CD4-positive, alpha-beta T cell treated with Interleukin-17A for 1 hour (primary cell): ENCODE measurements at places on chromosomes 3 and 15.

DNA sequence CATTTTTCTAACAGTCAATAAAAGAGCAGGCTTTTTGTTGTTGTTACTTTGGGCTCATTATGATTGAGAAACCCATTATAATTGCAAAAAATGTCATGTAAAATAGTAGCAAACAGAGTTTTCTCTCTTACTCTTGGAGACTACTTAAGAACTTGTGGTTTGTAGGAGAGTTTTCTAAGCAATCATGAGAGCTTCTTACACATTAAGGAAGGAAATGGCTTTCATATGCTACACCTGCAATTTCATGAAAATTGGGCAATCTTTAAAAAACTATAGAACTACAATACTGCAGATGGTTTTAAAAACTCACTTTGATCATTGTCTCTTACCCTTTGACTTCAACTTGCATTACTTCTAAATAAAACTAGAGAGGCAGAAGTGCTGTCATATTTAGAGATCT, 701.8 kb downstream of the ZPLD1 start:
- DNase-seq, result no peak

- DNase-seq, result no peak
These were observed 13.3 kb upstream of the TM4SF1 start for GRCh38 chr3:149390772-149391212.

- peak; percentile 58 for DNase-seq
These were observed 7.7 kb downstream of the BCL6 start for GRCh38 chr3:187737368-187738070.

- DNase-seq, result no peak
These were observed 11.2 kb upstream of the ALCAM start for GRCh38 chr3:105355408-105356061.

- DNase-seq, result no peak
These were observed 138.4 kb upstream of the NAALADL2 start for GRCh38 chr3:174720717-174721116.

DNA sequence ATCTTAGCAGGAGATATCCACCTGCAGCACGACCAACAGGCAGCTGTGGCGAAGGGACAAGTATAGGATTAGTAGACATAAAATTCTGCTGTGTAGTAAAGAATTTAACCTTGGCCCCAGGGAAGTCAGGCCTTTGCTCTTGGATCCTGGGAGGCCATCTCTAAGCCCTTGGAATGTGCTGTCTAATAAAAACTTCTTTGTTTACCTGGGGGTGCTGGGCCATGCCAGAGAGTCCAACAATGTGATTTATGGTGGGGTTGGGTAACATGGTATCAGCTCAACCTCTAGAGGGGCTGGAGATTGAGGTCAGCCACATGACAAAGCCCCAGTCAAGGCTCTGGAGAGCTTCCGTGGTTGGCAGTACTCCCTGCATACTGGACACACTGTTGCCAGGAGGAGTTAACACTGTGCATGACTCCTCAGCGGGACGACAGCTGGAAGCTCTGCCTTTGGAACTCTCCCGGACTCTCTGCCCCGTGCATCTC, 52.4 kb downstream of the HEG1 start:
- no peak for DNase-seq

- no peak for DNase-seq
These were observed 73.1 kb downstream of the WDR76 start for GRCh38 chr15:43899928-43900327.

GRCh38 chr3:183802989-183803388, 22.4 kb downstream of the MAP6D1 start:
- DNase-seq, result no peak

GRCh38 chr15:59662260-59662659, 4.9 kb upstream of the GTF2A2 start:
- DNase-seq, result no peak

DNA sequence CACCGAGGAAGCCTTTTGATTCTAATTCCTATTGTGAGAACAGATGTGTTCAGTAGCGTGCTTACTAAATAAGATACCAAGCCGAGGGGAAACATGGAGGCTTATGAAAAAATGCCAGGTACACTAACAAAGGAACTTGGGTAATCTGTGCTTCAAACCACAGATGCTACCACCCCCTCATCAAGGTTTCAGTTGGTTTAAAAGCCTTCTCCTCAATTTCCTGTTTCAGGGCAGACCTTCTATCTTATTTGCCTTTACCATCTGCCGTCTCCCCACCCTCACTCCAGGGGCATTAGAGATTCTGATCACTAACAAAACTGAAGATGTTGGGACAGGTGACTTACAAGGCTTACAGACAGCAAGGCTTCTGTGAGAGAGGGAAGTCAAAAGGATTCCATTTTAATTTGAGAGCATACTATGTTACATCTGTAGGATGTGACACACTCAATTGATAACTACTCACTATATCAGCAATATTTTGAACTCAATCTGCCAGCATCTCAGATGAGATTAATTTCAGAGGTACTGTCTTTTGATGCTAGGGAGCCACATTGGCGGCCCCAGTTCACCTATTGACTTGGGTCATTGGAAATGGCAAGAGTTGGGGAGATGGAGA, 60.6 kb upstream of the PLCL2 start:
- peak; percentile 52 for DNase-seq

DNA sequence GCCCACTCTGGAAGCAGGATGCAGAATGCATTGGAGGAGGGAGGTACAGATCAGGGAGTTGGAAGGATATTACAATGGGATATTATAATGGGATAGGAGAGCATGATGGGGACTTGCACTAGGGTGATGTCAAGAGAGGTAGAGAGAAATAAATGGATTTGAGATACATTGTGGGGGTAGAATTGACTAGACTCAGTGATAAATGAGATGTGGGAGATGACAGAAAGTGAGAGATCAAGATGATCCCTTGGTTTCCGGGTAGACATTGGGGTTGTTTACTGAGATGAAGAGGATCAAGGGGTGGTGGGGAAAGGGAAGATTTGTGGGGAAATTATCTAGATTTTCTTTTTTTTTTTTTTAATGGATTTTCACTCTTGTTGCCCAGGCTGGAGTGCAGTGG, 42.7 kb downstream of the BFSP2 start:
- no peak for DNase-seq

GRCh38 chr3:192892981-192893700, 24.5 kb downstream of the MB21D2 start:
- peak; percentile 78 for DNase-seq

- no peak for DNase-seq
These were observed 3.7 kb upstream of the GRM2 start for GRCh38 chr3:51703068-51703760.

GRCh38 chr3:63910001-63910400, 2.2 kb downstream of the SCAANT1 start:
- DNase-seq, result no peak

DNA sequence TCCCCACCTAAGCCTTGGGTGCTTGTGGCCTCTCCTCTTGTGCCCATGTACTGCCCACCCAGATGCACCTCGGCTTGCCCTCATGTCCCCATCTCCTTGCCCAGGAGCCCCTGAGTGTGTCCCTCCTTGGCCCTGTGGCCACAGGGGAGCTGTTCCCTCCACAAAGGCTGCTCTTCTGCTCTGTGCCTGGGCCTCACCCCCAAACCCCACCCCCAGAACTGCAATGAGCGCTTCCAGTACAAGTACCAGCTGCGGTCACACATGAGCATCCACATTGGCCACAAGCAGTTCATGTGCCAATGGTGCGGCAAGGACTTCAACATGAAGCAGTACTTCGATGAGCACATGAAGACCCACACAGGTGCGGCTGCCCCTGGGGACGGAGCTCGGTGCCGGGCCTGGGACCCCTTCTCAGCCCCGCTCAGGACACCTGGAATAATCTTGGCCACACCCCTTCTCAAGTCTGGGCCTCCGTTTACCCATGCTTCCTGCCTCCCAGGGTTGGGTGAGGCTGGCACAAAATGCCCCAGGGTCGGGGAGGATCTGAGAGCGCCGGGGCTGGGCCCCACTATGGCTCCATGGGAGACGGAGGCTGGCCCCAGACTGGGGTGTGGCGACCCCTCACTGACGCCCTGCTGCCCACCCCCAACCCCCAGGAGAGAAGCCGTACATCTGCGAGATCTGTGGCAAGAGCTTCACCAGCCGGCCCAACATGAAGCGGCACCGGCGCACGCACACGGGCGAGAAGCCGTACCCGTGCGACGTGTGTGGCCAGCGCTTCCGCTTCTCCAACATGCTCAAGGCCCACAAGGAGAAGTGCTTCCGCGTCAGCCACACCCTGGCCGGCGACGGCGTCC, 10.3 kb downstream of the ZBTB47 start:
- DNase-seq, result no peak

DNA sequence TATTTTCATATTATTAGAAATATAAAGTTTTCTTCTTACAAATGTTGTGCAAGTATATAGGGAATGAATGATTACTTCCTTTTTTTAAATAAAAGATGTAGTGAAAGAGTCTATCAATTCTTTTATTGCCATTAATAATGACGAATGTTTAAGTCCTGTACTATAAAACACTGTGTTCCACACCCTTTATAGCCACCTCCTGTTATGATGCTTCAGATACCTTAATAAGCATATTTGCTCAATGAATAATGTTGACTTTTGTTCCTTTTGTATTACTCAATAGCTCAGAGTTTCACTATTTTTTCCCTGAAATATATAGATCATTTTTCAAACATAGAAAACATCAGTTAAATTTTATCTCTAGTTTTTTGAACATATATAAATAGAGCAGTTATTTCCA, 378.2 kb upstream of the THBS1 start:
- DNase-seq, result no peak

DNA sequence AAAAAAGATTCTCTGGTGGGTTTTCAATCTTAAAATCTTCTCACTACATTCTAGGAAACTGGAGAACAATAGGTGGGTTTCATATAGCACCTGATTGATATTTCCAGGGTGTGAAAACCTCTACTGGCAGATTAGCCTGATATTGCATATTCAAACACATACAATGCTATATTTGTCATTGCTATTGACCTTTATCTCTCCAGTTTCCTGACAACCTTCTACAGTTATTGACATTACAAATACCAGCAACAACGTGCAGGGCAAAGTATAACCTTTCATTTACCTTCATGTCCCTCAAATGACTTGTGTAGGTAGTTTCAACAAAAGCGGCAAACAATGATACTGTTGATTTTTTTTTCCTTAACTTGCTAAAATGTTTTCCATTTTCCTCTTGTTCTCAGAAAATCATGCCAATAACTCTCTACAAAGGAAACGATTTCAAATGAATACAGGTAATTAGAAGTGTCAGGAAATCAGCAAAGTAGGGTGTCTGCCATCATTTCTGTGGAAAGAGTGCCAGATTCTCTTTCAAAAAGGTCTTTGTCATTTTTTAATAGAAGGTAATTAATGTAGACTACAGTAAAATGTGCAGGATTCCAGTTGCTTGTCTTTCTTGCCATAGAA, 72.6 kb upstream of the CDIN1 start:
- no peak for DNase-seq

- no peak for DNase-seq
These were observed 978 bp downstream of the KCNMB2 start for GRCh38 chr3:178537122-178537705.

DNA sequence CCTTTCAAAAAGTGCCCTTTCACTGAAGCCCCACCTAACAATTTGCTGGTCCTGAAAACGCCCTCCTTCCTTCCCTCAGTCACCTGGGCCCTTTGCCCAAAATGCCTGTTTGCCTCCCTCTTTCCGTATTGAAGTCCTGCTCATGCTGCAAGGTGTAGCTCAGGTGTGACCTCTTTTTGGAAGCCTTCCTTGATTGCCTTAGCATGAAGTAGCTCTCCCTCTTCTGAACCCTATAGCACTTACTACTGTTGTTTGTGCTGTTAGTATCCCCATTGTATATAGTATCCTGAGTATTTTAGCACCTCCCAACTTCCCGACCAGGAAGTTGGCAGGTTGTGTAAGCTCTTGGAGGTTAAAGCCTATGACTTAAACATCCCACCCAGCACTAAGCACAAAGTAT, 1.7 kb downstream of the PLS1 start:
- DNase-seq, result no peak

- DNase-seq, result peak; percentile 64
These were observed 23.7 kb upstream of the RNU6-1 start for GRCh38 chr15:67863442-67863987.

DNA sequence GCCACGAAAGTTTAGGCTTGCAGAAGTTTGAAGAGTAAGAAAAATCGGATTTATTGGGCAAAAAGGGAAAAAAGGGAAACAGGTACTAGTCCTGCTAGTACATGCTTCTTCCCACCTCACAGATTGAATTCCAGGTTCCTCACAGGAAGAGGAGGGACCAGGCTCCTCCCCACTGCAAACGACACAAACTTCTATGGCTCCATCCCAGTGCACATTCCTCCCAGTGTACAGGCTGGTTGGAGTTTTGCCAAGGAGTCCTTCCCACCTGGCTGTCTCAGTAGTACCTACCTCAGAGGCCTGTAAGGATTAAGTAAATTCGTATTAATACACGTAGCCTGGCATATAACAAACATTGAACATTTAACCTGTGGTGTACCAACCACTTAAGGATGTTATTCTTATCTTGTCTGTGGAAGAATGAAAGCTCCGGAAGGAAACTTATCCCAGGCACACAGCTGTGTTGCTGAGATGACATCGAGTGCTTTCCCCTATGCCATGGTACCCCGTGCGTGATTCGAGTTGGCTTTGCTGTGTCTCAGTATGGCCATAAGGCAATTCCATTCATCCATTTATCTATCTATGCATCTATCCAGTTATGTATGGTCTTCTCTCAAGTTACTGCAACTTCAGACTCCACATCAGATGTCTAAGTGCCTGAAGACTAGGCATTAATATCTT, 294.3 kb downstream of the LRTM1 start:
- DNase-seq, result no peak

DNA sequence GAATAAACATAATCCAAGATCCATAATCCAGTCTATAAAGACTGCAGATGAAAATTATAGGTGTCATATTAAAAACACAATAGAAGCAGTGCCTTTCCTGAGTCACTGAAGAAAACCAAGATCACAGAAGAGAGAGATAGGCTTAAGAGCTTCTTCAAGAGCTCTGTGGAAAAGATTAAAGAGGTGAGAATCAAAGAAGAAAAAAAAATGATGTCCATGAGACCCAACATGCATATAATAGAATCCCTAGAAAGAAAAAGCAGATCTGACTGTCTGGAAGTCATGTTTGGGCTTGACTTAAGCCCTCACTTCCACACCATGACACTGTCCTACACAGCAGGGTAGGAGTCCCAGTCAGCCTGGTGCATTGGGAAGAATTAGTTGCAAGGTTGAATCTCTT, 205.6 kb upstream of the PROK2 start:
- DNase-seq, result no peak

DNA sequence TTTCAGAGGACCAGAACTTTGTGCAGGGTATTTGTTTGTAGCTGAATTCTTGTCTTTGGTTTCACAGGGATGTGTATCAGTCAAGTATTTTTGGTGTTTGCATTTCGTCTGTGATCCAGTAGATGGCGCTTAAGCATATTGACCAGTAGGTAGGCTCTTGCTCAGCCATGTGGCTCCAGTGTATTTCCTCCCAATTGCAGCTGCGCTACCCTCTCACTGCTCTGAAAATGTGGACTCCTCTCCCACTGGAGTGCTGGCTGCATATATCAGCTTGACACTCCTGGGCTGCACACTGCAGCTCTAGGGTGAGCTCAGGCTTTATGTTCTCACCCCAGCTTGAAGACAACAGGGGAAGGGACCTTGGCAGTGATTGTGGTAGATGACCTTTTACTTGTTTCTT, 1264.3 kb upstream of the ALCAM start:
- DNase-seq, result no peak

GRCh38 chr3:169857811-169858210, 11.9 kb downstream of the LRRC31 start:
- DNase-seq, result no peak

GRCh38 chr3:186060222-186060621, 48.7 kb downstream of the ETV5 start:
- DNase-seq, result peak; percentile 22

GRCh38 chr3:10964537-10965167, 27.9 kb upstream of the SLC6A1 start:
- DNase-seq, result no peak
